ENCODE measurements at places on chromosomes 3 and 15.

- DNase-seq, result no peak
Measured at GRCh38 chr3:113533534-113533892, 1.2 kb downstream of the SIDT1 start.

- DNase-seq, result no peak
Measured at GRCh38 chr15:64630396-64631107, 144.8 kb downstream of the RBPMS2 start.

DNA sequence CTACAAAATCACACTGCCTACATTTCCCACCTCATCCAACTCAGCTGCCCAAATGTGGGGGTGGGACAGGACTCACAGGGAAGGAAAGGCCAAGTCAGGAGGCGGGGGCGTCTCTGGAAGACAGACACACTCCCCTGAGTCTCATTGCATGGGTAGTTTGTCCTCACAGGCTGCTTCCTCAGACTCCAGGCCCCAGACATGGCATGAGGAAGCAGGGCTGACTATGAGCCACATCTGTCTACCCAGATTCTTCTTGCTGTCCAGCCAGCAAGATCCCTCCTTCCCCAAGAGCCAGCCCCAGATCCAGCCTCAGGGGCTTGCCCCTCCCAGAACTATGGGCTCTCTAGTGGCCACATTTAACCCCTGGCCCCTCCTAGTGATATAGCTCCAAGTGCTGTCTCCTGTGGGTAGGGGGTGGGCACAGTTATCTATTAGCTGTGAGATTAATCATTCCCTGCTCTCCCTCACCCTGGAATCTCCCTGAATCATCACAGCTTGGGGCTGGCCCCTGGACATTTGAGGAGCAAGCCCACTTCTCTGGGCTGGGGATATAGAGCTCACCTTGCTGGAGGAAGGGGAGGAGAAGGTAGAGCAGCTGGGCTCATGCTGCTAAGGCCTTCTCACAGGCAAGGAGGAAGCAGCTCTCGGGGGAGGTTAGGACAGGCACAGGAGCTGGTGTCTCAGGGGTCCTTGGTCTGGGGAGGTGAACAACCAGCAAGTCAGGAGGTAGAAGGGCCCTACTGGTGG, 2.1 kb upstream of the CCDC33 start:
- no peak for DNase-seq

- DNase-seq, result no peak
Measured at GRCh38 chr15:34331809-34332208, 5.8 kb downstream of the SLC12A6 start.

DNA sequence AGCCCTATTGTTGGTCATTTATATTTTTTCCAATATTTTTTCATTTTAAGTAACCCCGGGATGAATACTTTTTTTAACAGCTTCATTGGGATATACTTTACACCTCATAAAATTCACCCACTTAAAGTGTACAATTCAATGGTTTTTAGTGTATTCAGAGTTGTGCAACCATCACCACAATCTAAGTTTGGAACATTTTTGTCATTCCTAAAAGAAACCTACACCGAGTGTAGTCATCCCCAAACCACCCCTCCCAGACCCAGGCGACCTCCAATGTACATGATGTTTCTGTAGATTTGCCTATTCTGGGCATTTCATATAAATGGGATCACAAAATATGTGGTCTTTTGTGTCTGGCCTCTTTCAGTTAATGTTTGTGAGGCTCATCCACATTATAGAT, 118.3 kb upstream of the FRMD4B start:
- no peak for DNase-seq
